Stimulated activated CD4-positive, alpha-beta T cell treated with anti-CD3 and anti-CD28 coated beads, TNF-alpha, amount 100 ng/mL, for 24 hours (primary cell): ENCODE measurements at places on chromosomes 7 and 10.

DNA sequence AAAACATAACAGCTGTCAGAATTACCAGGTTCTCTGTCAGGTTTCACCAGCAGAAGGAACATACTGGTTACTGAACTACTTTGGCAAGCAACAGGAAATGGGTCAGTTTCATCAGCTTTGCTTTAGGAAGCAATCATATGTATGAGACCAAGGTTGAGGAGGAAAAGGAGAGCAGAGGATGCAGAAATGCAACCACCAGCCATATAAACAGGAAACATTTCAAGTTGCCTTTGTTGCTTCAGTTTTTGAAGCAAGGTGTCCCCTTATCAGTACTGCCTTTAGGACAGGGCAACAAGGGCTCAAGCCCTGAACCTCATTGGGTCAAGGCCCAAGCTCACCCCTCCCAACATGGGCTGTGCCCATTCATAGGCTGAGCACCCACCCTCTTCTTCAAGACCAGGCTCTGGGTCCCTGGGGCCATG lies 10.2 kb downstream of the HIPK2 start:
- no peak for DNase-seq

DNA sequence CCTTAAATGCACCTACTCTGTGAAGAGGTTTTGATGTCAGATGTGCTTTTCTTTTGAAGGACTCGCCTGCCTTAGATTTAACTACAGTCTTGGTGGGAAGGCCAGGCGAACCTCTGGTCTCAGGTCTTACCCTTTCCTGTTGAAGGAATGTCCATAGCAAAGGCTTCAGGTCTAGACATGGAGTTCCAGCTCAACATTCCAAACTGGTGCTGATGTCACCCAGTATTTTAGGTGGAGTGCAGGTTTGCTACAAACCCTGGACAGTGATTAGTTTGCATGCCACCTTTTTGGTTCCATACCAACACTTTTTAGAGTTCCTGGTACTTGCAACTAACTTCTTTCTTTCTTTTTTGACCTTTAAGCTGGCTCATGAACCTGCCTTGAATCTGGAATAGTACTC lies 258.7 kb downstream of the GFRA1 start:
- DNase-seq = no peak

- DNase-seq = peak; percentile 35
Observed at GRCh38 chr7:21939136-21939857, 6.4 kb downstream of the CDCA7L start.

GRCh38 chr10:126110489-126111180 lies 214.3 kb downstream of the FANK1 start:
- DNase-seq = no peak

DNA sequence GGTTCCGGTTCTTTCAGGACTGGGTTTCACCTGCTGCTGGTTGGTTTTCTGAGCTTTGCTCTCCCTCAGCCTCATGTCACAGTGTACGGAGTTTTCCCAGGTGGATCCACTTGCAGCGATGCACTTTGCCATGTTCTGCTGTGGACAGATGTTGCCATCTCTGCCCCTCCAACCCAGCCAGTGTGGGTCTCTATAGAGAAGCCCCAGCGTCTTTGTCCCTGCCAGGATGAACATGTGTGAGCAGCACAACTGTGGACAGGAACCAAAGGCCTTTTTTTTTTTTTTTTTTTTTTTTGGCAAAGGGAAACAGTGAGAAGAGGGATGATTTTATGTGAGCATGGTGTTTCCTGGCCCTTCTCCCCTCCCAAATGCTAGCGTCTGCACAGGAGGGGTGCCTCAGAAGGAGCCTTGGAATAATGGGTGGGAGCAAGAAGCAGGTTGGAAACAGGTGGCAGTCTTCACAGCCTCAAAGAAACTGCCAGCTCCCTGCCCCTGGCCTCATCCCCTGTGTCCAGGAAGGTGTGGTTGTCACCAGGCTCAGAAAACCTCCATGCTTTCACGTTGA lies 106.5 kb downstream of the RPS24 start:
- DNase-seq = no peak

GRCh38 chr10:59358576-59358975 lies 3.8 kb downstream of the FAM13C start:
- no peak for DNase-seq

DNA sequence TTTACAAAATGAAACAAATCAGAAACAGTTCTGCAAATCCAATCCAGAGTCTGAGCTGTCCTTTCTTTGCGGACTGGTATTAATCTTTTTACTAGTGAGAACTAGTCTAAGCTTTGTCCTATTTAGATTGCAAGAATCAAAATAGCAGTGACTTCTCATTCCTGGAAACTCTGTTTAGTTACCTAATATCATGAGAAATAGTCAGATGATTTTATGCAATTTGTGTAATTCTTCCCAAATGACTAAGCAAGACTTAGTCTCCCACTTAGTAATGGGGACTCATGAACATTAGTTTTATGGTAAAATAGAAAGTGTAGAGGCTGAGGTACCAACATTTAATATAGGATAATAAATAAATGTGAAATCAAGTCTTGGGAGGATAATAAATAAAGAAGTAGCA lies 341.3 kb downstream of the DNAJB9 start:
- DNase-seq = no peak

- no peak for DNase-seq
Observed at GRCh38 chr7:7210475-7211237, 28.3 kb downstream of the C1GALT1 start.

DNA sequence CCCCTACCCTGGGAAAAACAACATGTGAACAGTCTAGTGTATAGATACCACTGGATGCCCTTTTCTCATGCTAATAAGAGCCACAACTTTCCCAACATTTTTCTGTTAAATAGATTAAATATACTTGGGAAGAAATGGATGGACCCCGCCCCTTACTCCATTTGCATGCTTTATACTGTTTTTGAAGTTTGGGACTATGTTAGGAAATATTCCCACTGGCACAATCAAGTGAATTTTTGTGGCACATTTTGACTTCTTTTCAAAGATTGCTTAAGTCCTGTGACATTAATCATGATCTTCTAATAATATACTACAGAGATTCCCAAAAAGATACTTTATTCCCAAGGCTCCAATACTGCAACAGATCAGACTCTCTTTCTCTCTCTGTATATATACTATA lies 216.6 kb downstream of the TWIST1 start:
- no peak for DNase-seq

DNA sequence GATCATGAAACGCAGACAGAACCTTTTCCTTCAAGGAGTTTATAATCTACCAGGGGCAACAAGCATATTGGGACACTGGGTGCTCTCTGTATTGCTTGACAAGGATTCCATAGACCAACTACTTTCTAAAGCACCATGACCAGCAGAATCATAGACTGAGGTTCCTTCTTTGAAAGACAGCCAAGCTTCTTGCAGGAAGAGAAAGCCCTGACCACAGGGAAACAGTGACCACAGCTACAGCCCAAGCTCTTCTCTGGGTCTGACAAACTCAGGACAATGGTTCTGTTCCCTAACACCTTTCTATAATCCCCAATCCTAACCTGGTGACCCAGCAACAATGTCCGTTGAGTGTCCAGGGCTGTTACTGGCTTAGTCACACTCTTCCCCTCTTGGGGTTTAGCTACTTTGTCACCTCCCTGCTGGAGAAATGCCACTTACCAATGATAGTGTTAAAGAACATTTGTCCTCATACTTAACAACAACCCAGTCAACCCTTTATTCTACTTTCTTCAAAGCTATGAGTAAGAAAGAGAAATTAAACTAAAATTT lies 155.7 kb downstream of the JAZF1 start:
- no peak for DNase-seq

GRCh38 chr7:17144322-17144721 lies 154.1 kb upstream of the AHR start:
- peak; percentile 22 for DNase-seq

DNA sequence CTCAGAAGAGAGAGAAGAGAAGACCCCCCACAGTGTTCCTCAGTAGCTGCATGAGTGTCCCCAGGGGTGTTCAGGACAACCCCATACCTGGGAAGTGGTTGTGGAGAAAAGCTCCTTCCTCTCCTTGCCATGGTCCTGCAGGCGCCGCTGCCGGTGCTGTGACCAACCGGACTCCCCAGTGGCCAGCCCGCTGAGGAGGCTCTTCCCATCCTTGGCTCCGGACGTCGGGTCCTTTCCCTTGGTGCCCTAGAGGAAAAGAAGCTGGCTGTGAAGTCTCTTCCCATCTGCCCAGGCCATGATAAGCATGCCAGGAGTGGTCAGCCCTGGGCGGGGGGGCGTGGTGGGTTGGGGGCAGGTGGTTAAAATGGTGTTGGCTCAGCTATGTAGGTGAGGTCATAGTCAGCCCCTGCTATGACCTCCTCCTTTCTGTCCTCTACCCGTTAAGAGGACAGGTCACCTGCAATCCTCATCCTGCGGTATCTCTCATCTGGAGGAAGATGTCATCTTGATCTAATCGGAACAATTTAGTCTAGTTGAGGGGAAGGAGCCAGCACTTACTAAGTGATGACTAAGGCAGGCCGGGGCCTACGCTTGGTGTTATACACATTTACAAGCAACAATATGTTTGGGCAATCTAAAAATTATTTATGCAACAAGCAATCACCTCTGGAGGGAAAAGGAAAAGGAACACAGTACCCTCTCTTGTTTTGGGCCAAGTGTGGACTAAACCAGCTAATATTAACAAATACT lies 13.2 kb downstream of the WDR91 start:
- no peak for DNase-seq

DNA sequence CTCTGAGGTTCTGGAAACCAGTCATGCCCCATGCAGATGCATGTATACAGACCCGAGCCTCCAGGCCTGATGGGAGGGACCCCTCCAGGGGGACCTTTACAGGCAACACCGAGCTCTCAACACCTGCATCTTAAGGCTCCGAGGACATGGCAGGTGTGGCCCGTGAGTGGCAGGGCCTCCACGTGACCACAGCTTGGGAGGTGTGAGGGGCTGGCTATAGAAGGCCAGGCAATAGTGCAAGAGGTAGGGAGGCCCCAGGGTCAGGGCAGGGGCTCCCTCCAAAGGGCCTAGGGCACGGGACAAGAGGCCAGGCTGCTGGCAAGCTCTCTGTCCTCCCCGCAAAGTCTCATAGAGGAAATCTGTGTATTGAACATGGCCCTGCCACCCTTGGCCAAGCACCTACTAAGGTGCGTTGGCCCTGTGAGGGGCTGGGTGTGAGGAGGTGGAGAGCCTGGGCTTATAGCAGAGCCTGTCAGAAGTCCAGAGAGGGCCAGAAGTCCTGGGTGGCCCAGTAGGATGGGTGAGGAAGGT lies 134.2 kb downstream of the PTPN20 start:
- no peak for DNase-seq

DNA sequence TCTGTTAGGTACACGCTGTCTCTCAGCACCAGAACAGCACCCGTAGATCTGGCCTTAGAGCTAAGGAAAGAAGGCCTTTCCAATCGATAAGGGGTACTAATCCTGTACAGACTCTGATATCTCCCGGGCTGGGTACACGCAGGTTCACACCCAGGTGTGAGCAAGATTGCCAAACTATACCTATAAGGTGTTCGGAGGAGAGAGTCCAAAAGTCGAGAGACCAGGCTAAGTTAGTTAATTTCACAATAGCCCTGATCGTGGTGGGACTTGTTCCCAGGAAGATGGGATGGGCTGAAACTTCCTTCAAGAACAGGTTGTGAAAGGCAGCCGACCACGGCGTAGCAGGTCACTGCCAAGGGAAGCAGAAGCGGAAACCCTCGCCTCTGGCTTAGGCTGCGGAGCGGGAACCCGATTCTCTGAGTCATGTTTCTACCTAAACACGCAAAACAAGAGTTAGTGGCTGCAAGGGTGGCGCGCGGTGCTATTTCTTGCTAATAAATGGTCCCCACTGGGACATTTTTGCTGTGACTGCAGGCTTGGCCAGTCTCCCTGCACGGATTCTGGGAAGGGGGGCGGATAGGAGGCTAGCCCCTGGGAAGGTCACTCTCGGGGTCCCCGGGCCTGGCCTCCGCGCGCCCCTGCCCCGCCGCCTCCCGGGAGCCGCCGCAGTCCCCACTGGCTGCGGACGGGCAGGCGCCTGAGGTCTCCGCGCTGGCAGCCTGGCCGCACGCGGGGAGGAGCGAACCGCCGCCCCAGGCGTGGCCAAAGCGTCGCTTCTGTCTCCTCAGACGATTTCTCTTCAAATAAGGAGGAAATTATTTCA lies 75.4 kb upstream of the PDSS1 start:
- DNase-seq = peak; percentile 37

- no peak for DNase-seq
Observed at GRCh38 chr7:112262036-112262435, 55.5 kb downstream of the ZNF277 start.

DNA sequence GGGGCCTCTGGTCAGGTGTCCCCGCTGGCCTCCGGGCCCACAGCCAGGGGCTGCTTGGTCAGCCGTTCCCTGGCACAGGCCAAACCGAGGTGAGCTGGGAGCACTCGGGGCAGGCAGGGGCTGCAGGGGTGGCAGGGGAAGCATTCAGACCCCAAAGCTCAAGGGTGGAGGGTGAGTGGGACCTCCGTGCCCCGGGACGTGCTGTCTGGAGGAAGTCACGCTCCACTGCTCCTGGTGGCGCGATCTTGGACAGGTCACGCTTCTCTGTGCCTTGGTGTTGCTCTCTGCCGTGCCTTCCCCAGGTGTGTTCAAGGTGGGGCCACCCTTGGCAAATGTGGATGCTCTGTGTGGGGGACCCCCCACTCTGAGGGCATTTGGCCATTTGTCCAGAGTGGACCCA lies 24.6 kb upstream of the ELFN1 start:
- DNase-seq = no peak

- peak; percentile 71 for DNase-seq
Observed at GRCh38 chr10:97400665-97401454, at the start of gene RRP12. Gene RRP12, minus strand, starts transcription at chr10:97401340. Its CDS starts 109 bp downstream, at chr10:97401231.

DNA sequence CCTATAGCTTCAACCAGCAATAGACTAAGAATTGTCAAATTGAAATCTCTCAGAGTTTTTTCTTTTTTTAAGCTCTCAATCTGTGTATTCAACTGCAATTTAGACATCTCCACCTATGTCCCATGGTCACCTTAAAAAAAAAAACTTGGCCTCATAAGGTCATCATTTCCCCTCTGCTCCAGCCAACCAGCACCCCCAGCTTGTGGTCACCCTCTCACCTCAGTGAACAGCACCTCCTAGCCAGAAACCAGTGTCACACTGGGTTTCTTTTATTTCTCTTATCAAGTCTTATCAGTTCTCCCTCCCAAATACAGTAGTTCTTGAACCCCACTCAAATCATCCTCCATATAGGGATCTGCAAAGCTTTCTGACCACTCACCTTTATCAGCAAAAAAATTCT lies 4.0 kb downstream of the ITGB1 start:
- DNase-seq = no peak
